Stimulated activated CD8-positive, alpha-beta memory T cell treated with anti-CD3 and anti-CD28 coated beads, Interleukin-7, amount 100 ng/mL, for 48 hours (primary cell): ENCODE measurements at places on chromosomes 2 and 18.

DNA sequence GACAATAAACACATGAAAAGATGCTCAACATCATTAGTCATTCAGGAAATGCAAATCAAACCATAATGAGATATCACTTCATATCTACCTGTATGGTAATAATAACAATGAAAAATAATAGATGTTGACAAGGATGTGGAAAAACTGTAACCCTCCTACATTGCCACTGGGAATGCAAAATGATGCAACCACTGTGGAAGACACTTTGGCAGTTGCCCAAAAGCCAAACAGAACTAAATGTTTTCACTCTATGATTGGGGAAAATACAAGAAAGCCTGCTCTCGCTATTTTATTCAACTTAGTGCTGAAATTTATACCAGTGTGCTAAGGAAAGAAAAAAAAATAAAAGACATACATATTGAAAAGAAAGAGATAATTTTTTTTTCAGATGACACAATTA is 934.5 kb downstream of the CNTNAP5 start:
- DNase-seq: no peak

- no peak for DNase-seq
These were observed 2.2 kb downstream of the B3GNT2 start for GRCh38 chr2:62197925-62198633.

DNA sequence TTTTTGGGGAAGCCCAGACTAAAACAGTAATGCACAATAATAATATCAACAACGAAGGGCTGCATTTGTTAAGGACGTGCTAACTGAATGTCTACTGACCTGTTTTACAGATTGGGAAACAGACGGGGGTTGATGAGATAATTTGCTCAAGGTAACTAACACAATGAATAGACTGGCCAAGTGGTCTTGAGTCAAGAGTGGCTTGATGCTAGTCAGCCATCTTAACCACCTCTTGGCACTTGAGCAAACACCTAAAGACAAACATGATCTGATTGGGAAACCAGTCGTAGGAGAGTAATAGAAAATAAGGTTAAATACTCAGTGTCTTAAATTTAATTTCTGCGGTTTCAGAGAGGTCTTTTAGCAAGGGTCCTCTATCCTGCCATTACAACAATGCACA is 14.2 kb downstream of the RHBDD1 start:
- no peak for DNase-seq

GRCh38 chr18:45667056-45667736 is 51.9 kb downstream of the SLC14A2 start:
- no peak for DNase-seq

GRCh38 chr2:197138506-197138905 is 172.1 kb downstream of the ANKRD44 start:
- DNase-seq: no peak

- DNase-seq: no peak
These were observed 212.8 kb upstream of the SOX11 start for GRCh38 chr2:5479265-5479928.

DNA sequence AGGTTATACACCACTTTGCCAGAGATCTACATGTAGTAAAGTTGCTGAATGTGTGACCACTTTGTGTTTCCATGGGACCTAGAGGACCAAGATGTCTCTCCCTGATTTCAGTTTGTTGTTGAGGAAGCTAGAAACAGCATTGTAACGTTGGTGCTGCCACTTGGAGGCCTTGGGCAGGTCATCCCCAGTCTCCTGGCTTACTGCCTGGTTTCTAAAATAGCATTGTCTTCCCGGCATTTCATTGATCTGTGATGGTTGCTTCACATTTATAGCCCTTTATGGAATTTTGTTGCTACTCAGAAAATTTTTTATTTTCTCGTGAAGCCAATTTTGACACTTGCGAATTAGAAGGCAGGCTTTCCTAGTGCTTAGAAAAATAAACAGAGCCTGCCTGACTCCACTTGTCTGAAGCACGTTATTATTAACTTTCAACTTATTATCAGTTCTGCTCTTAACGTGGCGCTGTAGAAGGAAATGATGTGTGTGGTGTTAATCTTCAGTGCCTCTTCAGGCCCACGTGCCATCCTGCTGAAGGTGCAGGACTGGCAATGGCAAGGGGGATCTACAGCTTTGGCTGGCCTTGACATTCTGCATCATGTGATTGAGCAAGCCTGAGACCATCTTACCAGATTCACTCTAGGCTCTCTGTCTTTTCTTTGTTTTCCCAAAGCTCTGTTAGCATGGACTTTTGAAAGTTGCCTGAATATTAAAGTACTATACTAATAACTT is 59.9 kb downstream of the INPP4A start:
- DNase-seq: no peak

GRCh38 chr2:70396612-70397011 is 94.7 kb upstream of the FAM136A start:
- DNase-seq: no peak

DNA sequence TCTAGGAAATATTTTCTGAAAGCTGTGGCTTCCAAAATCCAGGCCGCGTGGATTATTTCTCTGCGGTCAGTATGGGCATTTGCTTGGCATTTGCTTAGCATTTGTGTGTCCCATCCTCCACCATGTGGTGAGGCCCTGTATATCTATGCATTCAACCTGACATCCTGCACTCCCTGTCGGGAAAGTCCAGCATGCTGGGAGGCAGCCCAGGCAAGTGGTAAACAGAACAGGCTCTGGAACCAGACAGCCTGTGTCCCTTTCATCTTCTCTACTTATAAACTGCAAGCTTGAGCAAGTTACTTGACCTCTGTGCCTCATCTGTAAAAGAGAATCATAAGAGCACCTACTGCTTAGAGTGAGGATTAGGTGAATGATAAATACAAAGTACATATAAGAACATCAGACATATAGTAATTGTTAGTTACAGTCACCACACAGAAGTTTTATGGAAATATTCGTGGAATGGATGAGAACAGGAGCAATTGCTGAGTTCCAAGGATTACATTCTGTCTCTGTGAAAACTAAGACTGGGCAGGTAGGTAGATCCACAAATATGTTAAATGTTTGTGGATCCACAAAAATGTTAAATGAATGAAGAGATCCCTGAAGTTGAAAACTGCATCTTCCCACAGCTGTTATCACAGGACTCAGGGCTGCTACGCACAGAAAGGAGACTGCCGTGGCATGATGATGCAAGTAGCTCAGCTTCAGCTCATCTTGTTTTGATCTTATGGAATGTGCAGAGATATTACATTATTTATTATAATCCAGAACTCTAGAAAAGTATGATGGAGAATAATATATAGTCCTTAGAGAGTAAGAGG is 317.0 kb upstream of the MMADHC start:
- DNase-seq: no peak

GRCh38 chr18:31039426-31039825 is 3.1 kb downstream of the DSC3 start:
- DNase-seq: no peak

DNA sequence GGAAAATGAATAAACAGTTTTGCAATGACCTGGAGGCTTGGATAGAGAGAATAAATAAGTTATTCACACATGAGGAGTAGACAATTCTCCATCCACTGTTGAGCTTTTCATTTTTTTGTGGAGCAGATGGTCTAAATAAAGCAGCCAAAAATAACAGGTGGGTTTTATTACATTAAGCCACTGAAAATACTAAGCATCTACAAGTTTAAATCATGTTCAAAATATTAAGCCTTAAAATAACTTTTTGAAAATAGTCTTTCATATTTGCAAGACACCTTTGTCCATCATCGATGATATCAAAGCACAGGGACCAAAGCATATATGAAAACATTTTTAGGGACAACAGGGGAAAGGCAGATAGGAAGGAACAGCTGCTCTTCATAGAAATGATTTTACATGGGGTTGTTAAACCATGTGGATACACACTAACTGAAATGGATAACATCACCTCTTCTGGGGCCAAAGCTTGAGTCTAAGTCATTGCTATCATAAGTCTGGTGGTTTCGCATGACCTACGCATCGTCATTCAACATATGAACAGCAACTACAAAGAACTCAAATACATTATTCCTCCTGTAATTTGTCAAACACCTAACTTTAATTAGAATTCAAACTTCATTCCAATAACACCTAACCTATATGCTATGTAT is 197.6 kb upstream of the CHST9 start:
- no peak for DNase-seq

DNA sequence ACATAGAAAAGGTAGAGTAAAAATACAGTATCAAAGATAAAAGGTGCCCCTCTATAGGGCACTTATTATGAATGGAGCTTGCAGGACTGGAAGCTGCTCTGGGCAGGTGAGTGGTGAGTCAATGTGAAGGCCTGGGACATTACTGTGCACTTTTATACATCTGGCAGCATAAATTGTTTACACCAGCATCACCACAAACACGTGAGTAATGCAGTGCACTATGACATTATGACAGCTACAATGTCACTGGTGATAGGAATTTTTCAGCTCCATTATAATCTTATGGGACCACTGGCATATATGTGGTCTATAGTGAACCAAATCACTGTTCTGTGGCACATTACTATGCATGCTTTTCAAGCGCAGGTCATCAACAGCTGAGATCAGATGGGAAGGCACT is 48.1 kb downstream of the TPGS2 start:
- DNase-seq: no peak

DNA sequence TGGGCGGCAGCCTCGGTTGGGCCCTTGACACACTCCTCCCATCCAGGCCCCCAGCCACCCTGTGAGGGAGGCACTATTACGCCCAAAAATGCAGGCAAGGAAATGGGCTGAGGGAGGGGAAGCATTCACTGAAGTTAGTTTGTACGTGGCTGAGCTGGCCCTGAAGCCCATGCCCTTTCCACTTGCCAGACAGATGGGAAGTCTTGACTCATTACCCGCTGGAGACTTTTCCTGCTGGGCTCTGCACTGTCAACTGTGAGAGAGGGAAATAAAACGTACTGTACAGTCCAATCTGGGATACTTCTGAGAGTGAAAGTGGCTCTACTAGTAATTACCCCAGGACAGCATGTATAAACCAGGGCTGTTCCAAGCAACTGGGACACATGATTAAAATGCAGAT is 125.9 kb downstream of the MSH2 start:
- no peak for DNase-seq

DNA sequence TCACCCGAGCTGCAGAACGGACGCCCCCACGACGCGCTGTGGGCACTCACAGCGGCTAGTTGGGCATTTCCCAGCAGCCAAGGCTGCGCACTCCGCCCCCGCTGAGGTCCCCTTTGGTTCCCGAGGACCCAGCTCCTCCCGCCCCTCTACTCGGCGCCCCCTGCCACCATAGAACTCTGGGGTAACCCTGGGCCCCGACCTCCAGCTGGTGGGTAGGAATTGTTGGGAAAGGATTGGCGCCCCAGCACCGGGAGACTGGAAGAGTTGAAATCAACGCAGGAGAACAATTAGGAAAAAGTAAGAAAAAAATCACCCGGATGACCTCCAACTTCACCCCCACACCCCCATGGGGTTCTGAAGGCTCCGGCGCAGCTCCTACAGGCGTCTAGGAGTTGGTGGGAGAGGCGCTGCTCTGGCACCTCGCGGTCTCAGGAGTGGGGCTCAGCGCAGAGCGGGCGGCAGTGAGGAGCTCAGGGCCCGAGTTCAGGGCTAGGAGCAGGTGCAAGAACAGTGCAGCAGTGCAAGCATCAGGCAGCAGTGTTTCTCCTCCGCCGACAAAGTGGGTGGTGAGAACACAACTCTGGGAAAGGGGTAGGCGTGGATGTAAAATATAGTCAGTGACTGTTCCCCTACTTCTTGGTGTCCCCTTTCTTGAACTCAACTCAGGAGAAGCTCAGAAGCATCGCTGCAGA is 14.0 kb downstream of the POU3F3 start:
- DNase-seq: no peak

GRCh38 chr2:100747551-100747950 is 72.4 kb upstream of the NPAS2 start:
- DNase-seq: no peak

- DNase-seq: no peak
These were observed 14.3 kb downstream of the INSIG2 start for GRCh38 chr2:118102433-118103082.

- no peak for DNase-seq
These were observed 10.6 kb downstream of the PTPRM start for GRCh38 chr18:7577706-7578105.

GRCh38 chr2:69214898-69215297 is 172.1 kb downstream of the GFPT1 start:
- no peak for DNase-seq

DNA sequence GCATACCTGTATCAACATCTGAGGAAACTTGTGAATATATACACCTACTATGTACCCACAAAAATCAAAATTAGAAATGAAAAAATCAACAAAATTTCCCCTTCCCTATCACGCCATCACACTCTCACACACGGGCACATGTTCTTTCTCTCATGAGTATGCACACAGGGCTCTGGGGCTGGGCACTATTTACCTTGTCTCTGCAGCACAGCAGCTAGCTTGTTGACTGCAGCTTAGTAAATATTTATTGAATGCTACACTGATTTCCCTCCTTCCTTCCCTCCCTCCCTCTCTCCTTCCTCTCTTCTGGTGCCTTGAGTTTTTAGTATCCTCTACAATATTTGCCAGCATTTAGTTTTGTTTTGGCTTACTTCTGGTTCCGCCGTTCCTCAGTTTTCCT is 182.7 kb upstream of the LHCGR start:
- no peak for DNase-seq

DNA sequence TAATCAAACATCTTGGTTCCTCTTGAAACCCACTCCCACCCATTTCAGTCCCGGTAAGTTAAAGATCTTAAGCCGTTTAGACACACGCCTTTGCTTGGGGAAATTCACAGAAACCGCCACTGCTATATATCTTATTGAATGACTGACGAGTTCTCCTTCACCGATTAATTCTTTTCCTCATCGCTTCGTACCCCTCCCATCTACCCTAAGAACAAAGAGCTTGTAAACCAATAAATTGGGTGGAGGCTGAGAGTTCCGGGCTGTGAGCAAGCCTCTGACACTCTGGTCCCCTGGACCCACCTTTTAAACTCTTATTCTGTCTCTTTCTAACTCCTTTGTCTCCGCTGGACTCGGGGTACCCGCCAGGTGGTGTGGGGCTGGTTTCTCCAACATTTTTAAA is 30.6 kb downstream of the TMEM131 start:
- no peak for DNase-seq

GRCh38 chr2:29495068-29495467 is 379.9 kb downstream of the CLIP4 start:
- DNase-seq: no peak

DNA sequence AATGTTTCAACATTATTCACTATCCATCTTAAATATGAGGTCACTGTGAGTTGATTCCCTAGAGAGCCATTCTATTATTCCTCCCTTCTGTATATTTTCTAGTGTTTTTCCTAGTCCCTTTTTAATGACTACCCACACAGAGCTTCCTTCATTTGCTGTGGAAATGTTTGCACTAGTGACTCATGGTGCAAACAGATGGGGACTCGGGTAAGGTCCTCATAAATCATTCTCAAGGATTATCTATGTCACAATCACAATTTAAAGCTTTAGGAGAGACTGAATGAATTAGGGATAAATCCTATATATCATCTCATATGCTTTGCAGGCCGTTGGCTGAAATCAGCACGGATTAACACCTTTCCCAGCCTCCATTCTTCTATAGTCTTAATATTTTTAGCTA is 159.6 kb downstream of the DCC start:
- DNase-seq: no peak

DNA sequence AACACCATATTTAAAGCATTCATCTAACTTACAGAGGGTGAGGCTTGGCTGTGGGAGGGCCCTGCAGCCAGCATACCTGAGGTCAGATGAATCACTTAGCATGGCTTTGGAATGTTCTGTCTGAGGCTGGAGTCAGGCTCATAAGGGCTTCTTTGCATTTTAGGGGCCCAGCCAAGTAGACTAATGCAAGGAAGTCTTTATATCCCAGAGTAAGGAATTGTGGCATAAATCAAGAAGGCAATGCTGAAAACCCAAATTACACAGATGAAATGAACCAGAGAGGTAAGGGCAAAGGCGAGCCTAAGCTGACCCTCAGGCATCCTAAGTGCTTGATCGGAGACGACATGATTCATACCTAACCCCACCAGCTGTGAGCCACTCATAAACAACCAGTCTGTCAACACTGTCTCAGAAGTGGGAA is 383.6 kb downstream of the DCC start:
- DNase-seq: no peak
